ENCODE measurements at places on chromosomes 16 and 17.

DNA sequence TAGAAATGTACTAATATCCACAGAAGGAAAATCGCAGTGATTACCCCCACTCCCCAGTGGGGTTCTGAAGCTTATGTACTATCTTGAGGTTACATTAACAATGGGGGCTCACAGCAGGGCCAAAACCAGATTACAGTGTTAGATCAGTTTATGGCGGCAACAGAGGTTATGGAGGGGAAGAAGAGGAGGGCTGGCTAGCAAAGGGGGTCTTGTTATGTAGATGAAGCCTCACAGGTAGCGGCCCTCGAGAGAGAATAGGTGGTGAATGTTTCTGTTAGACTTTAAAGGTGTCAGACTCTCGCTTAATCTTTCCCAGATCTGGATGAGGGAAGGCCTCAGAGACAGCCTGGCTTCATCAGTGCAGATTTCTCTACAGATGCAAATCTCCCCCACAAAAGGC is 22.2 kb downstream of the RNF112 start:
- no peak for DNase-seq

GRCh38 chr16:17529982-17530760 is 59.4 kb upstream of the XYLT1 start:
- DNase-seq, result no peak

- no peak for DNase-seq
Measured at GRCh38 chr16:85619101-85619891, 6.2 kb downstream of the GSE1 start.

GRCh38 chr17:18267927-18268711 is 7.7 kb downstream of the MIEF2 start:
- no peak for DNase-seq

GRCh38 chr16:47627721-47628120 is 166.6 kb downstream of the PHKB start:
- no peak for DNase-seq

DNA sequence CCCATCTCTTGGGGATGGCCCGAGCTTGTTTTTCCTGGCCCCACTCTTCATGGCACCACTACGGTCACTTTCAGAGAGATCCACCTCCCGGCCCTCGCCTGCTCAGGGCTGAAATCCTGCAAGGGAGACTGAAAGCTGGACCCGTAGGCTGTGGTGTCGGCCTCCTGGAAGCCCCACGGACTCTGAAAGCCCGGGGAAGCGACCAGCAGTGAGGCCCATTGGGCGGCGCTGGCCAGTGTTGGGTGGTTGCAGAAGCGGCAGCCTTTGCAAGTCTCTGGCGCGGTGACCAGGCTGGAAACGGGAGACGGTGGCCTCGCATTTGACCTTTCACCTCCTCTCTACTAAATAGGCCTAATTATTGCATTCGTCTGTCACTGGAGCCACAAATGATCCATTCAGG is 186.0 kb upstream of the FOXF1 start:
- no peak for DNase-seq

GRCh38 chr17:8739097-8739496 is 5.5 kb downstream of the CCDC42 start:
- no peak for DNase-seq

- no peak for DNase-seq
Measured at GRCh38 chr17:20074001-20074400, 64.8 kb downstream of the SPECC1 start.

DNA sequence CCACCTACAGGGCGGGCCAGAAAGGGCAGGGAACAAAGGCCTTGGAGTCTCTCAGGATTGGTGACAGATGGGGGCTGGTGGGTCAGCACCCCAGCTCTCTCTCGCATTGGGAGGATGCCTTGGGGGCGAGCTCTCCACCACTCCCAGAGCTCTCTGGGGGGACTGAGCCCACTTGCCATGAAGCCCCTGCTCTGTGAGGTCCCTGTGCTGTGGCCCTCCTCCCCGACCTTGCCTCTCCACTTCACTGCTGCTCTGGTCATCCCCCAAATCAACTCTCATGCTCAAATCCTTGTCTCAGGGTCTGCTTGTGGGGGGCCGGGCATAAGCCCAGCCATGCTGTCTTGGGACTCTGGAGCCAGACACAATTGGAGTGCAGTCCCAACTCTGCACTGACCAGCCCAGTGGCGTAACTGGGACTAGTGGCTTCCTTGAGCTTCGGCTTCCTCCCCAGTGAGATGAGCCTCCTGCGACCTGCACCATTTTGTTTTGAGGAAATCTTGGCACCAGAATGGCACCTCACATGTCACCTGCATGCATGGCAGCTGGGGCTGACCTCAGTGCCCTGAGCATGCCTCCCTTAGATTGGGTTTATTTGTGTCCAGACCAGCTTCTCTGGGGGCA is 184.5 kb downstream of the IRF8 start:
- no peak for DNase-seq

All from CD14-positive monocyte (primary cell).